ENCODE measurements at places on chromosomes 13 and 19. TPM values are rescaled to one million over a fixed set of nuclear protein-coding genes. Genes with fewer than 3 reads are reported as not detected.

GRCh38 chr19:46761418-46761831 lies 15.2 kb upstream of the STRN4 start:
- DNase-seq = peak; percentile 70

GRCh38 chr19:1307320-1307719 lies 21.6 kb downstream of the EFNA2 start:
- no peak for DNase-seq

DNA sequence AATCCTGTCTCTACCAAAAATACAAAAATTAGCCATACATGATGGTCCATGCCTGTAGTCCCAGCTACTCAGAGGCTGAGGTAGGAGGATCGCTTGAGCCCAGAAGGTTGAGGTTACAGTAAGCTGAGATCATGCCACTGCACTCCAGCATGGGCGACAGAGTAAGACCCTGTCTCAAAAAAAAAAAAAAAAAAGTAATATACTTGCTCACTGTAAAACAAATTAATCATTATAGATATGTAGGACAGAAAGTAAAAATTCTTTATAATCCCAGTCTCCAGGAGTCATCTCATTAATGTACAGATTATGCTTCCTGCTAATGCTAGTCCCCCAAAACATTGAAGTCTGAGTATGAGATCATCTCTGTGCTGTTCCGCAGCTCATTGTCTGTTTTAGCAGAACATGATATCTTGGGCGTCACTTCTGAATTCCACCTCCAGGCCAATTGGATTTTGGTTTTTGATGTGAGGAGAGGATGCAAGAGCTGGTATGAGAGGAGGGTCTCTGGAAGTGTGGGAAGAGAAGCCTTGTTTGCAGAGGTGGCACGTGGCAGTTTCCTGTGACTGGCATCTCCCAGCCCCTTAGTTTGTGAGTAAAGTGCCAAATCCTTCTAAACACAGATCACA lies 75.4 kb upstream of the NPAS1 start:
- DNase-seq = no peak

DNA sequence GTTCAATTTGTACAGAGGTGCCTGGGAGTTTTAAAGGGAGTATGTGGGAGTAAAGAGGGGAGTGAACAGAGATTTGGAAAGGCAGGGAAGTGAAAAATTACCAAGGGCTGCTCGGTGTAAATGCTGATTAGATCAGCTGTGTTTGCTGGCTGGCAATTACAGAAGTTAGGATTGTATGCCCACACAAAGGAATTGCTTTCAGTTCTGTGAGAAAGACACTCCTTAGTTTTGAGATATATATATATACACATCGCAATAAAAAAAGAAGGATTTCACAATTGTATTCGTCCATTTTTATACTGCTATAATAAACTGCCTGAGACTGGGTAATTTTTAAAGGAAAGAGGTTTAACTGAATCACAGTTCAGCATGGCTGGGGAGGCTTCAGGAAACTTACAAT lies 196.3 kb downstream of the SLITRK5 start:
- DNase-seq = no peak

DNA sequence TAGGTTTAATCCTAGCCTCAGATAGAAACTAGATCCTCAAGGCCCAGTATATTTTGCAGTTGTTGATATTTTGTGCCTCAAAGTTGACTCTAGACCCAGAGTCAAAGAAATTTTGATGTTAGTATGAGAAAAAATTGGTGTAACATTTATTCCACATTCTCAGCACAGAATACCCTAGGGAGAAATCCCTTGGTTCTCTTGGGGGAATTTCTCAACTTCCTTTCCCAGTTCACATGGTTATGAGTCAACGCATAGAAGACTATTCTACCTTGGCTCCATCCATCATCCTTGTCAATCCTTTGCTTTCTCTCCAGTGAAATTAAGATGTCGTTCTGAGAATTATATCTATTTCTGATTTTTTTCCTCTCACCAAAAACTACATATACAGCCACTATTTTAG lies 145.3 kb downstream of the POSTN start:
- DNase-seq = no peak

- no peak for DNase-seq
Measured at GRCh38 chr13:53090461-53090860, 61.8 kb downstream of the OLFM4 start.

DNA sequence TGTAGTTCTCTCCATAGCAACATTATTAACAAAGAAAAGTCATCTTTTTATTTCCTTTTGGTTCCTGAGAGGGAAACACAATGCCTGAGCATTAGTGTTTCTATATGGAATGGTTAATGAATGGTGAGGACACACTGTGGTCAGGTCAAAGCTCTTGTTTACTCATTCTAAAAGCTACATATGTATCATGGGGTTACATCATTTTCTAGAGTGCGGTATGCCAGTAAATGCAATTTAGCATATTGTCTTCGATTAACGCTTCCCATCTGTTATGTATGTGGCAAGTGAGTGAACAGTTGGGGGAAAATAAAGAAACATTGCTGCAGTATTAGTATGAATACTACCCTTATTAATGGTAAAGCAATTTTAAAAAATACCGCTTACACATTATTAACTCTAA lies 1152.2 kb upstream of the SPRY2 start:
- DNase-seq = no peak

DNA sequence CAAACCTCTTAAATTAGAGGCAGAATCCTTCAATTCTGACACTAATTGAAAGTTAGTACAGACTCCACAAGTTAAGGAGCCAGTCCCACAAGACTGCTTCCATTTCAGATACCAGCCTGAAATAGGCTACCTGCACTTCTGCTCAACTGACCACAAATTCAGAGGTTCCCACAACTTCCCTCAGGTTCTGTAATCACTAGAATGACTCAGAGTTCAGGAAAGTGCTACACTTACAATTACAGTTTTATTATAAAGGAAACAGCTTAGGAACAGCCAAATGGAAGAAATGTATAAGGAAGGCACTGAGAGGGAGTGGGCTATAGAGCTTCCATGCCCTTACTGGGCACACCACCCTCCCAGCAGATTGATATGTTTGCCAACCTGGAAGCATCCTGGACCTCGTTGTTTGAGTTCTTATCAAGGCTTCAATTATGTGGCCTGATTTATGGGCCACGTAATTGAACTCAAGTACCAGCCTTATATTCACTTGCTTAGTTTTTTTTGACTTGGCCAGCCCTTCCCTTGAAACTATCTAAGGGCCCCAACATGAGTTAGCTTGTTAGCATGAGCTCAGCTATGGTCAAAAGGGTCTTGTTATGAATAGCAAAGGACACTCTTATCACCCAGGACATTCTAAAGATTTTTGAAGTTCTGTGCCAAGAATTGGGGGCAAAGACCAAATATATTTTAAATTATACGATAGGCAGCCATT lies 25.9 kb downstream of the NBEA start:
- no peak for DNase-seq

DNA sequence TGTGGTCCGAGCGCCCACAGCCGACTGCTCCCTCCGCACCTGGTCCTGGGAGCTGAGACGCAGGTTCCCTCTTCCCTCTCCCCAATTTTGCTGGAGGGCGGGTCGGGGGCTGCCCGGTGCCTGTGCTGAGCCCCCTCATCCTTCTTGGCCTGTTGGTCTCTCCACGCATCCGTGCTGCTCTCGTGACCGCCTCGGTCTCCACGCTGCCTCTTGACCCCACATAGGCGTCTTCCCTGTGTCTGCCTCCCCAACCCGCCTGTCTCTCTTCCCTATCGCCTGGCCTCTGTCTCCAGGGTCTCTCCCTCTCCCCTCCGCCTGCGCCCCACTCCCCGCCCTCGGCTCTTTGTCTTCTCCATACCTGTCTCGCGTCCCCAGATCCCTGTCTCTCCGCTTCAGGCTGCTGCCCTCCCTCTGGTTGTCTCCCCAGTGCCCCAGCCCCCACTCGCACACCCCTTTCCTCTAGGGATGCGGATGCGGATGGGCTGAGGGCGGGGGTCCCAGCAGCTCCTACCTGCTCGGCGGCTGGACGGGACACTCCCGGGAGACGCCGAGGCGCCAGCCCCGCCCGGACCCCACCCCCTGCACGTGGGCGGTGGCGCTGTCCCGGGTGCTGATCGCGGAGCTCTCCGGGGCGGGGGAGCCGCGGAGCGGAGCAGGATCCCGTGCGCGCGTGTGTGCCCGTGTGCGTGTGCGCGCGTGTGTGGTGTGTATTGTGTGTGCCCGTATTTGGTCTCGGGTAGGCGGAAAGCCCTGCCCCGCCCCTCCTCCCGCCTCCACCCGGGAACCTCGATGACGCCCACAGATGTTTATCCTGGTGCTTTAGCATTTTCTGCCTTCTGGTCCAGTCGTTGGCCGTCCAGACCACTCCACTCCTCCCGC lies at the start of gene SYT5:
Gene SYT5 (minus strand): TSS at position 684 of the 879 bp plus-strand sequence. CDS start 1,248 bp downstream, outside the sequence.
- no peak for DNase-seq

- no peak for DNase-seq
Measured at GRCh38 chr13:27634231-27634630, 12.5 kb downstream of the POLR1D start.

DNA sequence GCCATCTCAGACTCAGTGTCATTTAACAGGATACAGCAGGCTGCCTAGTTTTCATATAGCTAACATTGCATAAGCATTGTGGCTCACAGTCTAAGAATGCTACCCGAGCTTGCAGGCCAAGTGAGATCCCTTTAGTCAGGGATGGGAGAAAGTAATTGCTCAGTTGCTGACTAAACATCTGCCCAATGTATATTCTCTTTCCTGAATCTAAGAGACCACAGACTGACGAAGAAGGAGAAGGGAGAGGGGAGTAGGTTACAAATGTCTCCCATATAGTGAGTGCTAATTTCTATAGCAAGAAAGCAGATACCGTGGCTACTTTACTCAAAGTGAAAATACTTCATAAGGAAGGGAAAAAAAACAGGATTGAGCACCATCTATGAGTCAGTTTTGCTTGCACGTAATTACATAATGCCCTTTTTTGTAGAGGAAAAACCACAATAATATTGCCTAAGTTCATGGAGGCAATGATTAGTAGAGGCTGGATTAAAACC lies 453.9 kb downstream of the COG6 start:
- no peak for DNase-seq

DNA sequence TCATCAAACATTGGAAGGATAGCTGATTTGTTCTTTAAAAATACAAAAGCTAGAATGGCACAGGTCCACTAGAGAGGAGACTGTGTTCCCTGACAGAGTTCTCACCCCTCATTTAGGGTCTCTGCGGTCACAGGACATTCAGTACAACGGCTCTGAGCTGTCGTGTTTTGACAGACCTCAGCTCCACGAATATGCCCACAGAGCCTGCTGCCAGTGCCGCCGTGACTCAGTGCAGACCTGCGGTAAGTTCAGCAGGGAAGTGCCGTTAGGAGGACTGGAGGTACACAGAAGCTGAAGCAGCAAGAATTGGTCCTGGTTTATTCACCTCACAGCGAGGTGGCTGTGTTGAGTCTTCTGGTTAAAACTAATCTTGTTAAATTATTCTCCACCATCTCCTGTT lies 90.0 kb downstream of the TNFRSF19 start:
- DNase-seq = no peak

DNA sequence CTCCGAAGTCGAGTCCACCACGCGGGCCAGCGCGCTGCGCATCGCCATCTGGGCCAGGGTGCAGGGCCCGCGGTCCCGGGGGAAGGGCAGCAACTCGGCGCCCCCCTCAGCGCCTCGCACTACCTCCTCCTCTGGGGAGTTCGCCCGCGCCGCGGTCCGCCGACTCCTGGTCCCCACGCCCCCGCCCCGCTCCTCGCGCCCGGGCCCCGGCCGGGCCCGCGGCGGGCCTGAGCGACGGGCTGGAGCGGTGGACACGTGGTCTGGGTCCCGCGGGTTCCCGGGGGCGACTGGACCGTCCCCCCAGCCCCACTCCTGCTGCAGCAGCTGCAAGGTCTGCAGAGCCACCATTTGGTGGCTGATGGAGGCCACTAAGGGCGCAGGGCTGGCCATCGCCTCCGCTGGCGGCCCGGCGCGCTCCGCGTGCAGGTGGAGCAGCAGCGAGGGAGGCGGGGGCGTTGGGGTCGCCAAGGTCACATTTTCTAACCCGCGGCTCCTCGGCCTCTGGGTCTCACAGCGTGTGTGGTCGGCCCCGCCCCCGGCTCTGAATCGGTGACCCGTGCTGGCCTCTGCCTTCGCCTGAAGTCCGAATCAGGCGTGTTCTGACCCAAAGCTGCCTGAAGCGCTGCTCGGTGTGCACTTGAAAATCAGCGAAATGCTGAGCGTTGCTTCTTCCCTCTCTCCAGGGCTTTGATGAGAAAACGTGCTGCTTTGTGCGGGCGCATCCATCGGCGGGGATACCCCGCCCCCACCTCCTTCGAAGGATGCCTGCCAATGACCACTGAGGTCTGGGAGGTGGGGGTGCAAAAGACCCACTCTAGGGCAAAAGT lies at the start of gene DLEU7:
Gene DLEU7 (minus strand): TSS at position 436 of the 827 bp plus-strand sequence. CDS start 46 bp downstream, at position 390.
- DNase-seq = no peak

DNA sequence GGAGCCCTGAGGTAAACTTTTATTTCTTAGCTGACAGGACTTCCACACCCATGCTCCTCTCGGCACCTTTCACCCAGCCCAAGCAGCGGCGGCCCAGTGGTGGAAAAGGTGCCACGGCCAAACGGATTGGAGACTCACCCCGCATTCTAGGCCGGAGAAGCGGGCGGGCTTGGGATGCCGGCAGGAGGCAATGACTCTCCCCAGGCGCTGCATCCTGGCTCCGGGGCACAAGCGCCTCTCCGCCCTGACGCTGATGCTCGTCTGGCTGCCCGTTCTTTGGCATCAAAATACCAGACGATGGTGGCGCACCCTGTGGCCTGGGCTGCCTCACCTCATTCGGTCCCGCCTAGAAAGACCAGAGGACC lies 6.7 kb upstream of the ZNF606 start:
- no peak for DNase-seq

DNA sequence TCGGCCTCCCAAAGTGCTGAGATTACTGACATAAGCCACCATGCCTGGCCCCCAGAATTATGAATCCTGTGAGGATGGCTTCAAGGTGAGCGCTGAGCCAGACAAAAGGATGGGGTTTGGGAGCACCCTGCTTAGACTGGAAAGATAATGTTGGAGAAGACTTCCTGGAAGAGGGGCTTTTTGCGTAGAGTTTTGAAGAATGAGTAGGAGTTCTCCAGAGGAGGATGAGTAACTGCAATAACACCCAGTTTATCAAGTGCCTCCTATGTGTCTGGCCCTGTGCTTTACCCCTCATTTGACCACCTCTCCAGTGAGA lies 641 bp upstream of the GDF15 start:
- DNase-seq = no peak

Gene KRTDAP
- total RNA-seq = not detected

Gene C19orf81
- not detected for total RNA-seq

Gene SYNE4
- 15.5 TPM for total RNA-seq

Gene CCDC61
- total RNA-seq = 7.0 TPM

Gene KIR2DL3
- total RNA-seq = not detected

Gene LAIR1
- 11.8 TPM for total RNA-seq

Gene ZNF208
- total RNA-seq = 57.7 TPM

Gene PLPPR3
- total RNA-seq = not detected

Gene ZNF726
- total RNA-seq = 3.6 TPM

Gene EFNA2
- total RNA-seq = not detected

Gene ATXN8OS
- total RNA-seq = not detected

Gene TBXA2R
- 0.32 TPM for total RNA-seq

Gene CFAP97D2
- total RNA-seq = not detected

Gene FFAR1
- total RNA-seq = not detected

Gene ZNF780B
- total RNA-seq = 28.8 TPM
